ENCODE measurements at places on chromosomes 12 and 14.

DNA sequence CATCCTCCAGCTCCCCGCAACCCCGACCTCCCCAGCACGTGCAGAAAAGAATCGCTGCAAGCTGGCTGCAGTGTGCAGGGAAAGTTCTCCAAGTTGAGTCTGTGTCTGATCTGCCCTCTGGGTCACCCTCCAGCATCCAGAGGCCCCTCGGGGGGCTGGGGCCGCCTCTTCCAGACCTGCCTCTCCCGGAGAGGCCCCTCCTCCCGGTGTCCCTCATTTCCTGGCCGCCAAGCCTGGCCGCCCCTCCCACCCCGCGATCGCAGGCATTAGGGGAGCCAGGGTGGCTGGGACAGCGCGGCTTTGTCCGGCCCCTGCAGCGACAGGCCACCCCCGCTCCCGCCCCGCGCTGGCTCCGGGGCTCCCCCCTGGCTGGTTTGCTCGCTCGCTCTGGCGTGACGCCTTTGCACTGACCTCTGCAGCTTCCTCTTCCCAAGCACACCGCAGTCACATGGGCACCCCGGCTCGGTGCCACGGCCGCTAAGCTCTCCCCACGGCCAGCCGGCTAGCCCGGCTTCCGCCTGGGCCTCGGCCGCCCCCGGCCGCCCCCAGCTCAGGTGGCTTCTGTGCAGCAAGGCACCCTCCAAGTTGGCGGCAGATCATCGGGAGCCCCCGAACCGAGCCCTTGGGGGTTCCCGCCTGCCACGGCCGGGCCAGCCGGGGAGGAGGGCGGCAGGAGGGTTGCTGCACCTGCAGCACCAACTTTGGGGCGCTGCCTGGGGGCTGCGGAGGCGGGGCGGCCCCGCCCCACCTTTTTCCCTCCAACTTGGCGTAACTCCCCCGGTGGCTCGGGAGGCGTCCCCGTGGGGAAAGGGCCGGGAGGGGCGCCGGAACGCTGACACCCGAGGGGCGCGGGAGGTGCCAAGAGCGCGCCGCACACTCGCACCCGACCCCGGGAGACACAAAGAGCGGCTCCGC, 43.7 kb downstream of the KDM2B start:
- no peak for DNase-seq

- DNase-seq = no peak
Observed at GRCh38 chr14:87643005-87643404, 350.0 kb downstream of the GALC start.

DNA sequence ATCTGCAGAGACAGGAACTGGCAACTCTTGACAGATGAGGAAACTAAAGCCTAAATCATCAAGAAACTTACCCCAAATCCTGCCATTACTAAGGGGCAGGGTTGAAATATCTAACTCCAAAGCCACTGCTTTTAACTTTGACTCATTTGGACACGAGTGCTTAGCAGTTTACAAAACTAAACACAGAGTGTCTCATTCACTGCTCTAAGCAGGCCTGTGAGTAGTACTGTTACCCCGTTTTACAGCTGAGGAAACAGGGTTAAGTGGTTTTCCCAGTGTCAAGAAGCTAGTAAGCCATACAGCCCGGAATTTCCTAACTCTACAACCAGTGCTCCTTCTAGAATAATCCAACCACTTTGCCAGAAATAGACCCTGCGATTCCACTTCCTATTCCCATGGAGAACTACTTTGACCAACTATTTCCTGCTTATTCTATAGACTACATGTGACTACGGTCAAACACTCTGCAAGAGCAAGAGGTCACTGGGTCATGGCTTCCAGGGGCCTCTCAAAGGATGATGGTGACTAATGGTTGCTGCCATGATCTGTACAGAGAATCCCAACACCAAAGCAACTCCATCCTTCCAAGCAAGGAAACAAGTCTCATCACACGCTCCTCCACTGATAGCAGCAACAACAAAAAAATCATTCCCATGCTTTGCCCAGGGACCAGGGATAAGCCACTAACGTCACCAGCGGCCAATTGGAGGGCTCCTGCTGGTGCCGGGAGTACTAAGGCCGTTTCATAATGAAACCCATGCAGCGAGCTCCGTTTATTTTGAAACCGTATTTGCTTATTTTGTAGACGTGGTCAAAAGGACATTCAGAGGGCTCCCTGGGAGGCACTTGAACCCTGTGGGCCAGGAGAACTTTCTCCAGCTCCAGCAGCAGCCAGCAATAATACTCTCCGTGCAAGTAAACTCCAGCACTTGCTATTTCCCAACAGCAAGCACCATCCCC, 56.3 kb downstream of the NUAK1 start:
- DNase-seq = no peak

DNA sequence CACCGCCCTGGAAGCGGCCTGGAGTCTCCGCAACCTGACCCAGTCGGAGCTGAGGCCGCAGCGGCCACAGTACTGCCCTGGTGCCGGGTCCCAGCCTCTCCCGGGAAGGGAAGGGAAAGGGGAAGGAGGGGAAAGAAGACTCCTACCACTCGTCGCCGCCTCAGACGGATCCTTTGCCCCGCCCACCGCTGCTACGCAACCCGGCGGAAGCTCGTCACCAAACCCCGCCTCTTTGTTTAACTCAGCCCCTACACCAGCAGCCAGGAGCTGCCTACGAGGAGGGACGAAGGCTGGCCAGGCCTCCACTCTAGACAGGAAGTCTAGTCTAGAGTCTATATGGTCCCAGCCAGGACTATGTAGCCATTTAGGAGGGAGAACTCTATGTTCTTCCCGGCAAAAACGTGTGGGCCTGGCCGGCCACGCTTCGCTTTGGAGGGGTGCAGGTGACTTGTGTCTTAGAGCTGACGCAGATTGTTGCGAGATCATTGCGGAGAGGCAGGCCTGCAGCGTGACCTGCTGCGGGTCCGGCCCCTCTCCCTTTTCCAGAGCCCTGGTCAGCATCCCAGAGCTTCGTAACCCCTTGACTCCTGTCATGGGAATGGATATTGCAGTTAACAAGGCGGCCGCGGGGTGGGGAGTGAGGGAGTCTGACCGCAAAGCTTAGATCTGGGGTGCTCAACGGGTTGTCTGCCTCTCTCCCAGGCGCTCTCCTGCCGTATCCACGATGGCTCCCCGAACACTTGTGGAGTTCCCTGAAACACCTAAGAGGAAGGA, at the start of gene RNF41:
RNF41 (minus strand) TSS at position 166 of the 774 bp plus-strand sequence. CDS start 7,875 bp downstream, outside the sequence.
- peak; percentile 87 for DNase-seq

GRCh38 chr12:2739832-2740641, 54.7 kb upstream of the FKBP4 start:
- DNase-seq = no peak

DNA sequence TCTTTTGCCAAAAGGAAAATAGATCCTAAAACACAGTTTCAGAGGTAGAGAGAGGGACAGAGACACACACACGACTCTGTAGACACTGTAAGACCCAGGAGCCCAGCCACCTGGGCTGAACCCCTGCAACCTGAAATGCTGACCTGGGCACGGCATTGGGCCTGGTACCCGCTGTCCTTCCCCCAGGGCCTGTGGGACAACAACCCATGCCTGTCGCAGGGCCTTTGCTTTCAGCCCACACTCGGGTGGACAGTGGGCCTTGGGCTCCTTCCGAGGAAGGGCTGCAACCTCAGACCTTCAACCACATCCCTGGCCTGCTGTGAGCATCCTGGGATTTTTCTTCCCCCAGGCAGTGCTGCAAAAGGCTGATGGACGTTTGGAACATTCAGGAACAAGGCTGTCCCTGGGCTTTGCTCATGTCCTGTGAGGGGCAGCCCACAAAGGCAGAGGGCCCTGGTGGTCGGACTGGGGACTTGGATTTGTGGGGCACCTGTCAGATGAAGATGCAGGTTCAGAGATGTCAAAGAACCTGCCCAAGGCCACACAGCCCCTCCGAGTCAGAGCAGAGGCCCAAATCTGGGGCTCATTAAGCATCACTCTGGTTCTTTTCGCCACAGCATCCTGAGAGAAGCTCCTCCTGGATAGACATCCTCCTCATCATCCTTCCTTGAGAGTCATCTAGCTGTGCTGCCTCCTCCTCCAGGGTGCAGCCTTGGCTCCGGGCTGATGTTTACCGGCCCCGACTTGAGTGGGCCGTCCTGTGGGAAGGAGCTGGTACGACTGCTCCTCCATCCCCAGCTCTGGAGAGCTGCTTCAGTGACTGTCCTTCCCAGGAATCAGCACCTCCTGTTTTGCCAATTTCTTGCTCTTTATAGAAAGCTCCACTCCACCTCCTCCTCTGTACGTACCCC, 32.7 kb downstream of the CCDC92 start:
- DNase-seq = no peak

- no peak for DNase-seq
Observed at GRCh38 chr14:34256223-34256622, 205.8 kb downstream of the SPTSSA start.

DNA sequence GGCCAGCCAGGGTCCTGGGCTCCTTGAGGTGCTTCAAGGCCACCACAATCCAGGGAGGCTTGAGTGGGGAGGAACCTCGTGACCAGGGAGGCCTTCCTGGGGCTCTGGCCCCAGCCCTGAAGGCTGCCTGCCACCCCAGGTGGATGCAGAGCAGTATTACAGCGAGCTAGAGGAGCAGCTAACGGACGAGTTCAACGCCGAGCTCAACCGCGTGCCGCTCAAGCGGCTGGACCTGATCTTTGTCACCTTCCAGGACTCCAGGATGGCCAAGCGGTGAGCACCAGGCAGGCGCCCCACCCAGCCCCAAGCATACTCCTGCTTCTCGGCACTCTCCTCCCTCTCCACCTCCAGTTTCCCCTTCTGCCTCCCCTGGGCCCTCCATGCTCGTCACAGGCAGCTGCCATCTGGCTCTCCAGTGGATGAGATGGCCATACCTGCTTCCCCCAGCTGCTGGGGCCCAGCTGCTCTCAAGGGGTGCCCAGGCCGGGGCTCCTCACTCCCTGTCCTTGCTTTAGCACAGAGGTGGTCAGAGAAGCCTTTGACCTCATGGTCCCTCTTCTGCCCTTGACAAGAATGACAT, 30.6 kb downstream of the NGB start:
- no peak for DNase-seq

DNA sequence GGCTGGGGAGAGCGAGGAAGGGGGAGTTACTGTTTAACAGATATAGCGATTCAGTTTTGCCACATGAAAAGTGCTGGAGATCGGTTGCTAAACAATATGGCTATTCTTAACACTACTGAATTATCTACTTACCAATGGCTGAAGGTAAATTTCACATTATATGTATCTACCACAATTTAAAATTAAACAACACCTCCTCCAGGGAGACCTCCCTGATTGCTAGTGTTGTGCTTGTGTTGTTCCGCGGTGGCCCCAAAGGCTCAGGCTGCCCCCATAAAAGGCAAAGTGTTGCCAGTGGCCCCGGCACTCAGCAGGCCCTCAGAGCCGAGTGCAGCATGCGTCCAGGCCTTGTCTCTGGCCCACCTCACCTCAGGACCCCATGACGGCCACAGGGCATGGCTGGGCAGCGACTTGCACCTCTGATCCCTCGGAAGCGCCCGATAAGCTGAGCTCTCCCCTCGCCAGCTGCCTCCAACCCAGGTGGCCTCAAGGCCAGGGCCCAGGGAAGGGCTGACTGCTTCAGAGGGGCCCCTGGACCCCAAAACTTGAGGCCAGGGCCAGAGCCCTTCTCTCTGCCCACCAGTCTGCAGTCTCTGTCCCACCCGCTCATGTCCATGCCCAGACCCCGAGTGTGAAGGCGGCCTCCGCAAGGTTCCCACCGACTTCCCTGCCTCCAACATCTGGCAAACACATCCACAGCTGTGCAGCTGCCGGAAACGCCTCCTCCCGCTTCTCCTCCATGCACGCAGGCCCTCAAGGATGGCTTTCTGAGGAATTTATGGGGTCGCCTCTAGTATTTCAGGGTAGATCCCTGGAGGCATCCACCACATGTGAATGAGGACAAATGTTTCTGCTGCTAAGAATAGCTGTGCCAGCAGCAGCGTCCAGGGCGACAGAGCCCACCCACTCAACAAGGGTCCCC, 60.0 kb downstream of the NCOR2 start:
- DNase-seq = no peak

DNA sequence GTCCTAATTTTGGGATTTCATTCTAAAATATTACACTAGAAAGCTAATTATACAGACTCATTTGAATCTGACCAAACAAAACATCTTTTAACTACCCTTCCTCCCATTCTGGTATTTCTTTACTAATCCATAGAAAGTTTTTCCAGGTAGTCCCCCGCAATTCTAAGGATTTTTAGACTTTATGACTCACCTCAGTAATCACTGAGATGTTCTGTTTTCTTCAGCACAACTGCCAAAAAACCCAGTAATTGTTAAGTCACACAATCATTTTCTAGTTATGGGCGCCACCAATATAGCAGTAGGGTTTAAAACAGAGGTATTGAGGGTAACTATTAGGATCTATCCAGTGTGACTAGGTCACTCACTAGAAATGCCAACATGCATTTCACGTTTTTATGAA, 1.6 kb upstream of the ARID4A start:
- no peak for DNase-seq

- no peak for DNase-seq
Observed at GRCh38 chr12:105916760-105917039, 222.1 kb downstream of the NUAK1 start.

GRCh38 chr12:60335745-60336144, 739.9 kb downstream of the SLC16A7 start:
- DNase-seq = no peak

- DNase-seq = no peak
Observed at GRCh38 chr12:121894633-121895032, 6.0 kb downstream of the PSMD9 start.

GRCh38 chr12:1616233-1617066, 12.6 kb upstream of the WNT5B start:
- no peak for DNase-seq

- DNase-seq = no peak
Observed at GRCh38 chr14:92686411-92686899, 62.0 kb downstream of the LGMN start.

DNA sequence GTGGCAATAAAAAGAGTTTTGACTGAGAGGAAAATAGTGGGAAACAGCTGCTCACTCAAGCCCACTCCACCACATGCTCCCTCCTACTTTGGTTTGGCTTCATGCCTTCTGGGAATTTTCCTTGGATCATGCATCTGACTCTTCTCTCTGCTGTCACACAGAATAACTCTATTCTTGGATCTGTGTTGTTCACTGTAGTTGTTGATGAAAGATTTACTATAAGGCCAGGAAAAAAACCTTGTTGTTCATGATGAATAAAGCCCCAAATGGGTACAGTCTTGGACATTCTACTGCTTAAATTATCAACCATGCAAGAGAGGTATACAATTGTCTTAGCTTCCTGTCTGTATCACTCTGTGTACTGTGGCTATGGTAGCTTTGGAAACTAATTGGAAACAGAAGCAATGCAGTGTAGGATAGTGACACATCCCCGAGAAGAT, 70.5 kb downstream of the TMX1 start:
- DNase-seq = no peak

GRCh38 chr12:67909681-67910080, 79.6 kb upstream of the IFNG-AS1 start:
- no peak for DNase-seq

GRCh38 chr14:89310211-89310610, 106.8 kb downstream of the FOXN3 start:
- DNase-seq = no peak

- no peak for DNase-seq
Observed at GRCh38 chr14:22036541-22037239, 363.1 kb upstream of the OR4E1 start.

DNA sequence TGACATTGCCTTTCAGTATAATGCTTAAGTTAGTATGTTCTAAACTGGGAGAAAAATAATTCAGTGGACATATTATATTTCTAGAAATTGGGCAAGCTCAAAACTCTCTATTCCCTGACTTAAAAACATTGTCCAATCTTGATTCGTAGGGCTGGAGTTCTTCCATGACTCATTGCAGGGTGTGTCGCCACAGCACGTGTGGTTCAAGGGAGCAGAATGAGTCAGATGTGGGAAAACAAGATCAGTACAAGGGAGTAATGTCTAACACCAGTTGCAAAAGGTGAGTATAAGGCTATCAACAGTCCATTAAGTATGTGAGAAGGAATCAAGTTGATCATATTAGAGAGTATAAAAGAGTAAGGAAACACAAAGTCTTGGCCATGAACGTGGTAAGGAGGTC, 887.0 kb downstream of the TMTC2 start:
- DNase-seq = no peak

Measured in SHP77 treated with DMSO at 0.1 percent for 48 hours (cell line).